ENCODE measurements at places on chromosomes 6 and 20.

DNA sequence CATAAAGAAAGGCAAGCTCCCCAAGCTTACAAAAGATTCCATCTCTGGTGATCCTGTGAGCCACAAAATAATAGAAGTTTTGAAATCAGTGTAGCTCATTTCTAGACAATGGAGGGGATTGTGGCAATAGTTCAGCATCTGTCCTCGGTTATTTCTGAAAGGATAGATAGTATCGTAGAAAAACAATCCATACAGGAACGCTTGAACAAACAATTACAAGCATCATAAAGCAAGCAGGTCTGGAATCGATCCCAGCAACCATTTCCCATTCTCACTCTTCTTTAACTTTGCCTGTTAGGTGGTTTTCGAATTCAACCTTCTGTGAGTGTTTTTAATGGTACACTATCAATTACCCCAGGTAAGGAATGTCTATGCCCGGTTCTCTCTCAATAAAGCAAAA, 931.1 kb downstream of the KIF16B start:
- DNase-seq, result no peak

- no peak for DNase-seq
Measured at GRCh38 chr6:61711849-61712248, 574.2 kb downstream of the KHDRBS2 start.

DNA sequence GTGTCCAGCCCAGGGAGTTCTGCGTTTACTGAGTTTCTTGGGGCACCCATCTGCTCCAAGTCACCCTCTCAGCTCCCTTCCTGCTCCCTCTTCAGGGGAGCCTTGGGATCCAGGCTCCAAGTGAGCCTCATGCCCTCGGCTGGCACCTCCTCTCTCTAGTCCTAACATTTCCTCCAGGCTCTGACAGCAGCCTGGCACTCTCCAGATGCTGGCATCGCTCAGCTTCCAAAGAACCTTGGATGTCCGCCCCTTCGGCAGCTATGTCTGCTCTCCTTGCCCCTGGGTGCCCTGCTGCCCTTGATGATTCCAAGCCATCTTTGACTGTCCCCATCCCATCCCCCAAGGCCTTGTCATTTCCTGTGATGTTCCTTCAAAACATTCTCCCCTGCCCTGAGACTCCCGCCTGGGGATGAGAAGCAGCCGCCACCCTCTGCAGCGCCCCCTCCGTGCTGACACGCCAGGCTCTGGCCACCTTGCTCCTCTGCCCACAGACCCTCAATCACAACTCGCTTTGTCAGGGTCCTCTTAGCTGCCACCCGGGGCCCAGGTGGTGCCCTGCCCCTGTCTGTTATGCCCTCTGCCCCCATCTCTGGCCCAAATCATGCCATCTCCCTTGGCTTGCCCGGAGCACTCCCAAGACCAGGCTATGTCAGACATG, 6.6 kb upstream of the GFRA4 start:
- DNase-seq, result no peak

DNA sequence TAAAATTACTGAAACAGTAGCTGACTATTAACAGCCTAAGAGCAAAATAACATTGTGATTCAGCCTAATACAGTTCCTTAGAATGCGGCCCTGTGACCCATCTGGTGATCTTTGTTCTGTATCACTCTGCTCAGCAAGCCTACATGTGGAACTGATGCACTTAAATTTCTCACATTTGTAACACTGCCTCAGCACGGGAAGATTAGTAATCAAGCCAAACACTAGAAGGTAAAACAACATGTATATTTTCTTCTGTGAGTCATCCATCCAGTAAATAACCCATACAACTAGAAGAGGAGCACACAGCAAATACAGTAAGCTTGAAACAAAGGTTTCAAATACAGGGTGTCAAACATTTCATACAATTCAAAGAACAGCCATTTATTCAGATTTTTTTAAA, 189.7 kb upstream of the NOX3 start:
- no peak for DNase-seq

DNA sequence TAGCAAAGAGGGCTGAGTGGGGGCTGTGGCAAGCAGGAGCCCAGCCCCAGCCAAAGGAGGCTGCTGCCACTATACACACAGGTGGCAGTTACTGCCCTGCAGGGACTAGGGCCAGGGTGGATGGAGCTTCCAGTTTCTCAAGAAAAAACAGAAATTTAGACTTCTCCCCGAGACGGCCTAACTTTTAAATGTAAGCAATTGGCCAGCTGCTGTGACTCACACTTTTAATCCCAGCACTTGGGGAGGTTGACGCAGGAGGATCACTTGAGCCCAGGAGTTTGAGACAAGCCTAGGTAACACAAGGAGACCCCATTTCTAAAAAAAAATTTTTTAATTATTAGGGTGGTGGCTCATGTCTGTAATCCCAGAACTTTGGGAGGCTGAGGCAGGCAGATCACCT, 98.2 kb upstream of the NFATC2 start:
- DNase-seq, result no peak

DNA sequence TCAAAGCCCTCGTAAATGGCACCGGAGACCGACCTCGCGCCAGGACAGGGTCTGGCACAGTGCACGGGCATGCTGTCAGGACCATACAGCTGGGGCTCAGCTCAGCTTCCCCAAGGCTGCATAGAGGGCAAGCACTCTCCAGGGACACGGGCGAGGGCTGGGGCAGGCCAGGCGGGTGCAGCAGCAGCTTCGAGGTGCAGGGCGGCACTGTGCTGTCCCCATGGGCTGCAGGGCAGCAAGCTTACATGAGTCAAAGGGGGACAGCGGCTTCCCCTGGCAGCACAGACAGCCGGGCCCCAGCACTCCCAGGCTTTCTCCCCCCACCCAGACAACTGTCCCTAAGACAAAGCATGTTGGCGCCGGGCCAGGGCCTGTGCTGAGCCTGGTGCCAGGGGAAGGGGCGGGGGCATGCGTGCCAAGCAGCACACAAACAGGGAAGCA, 25.7 kb downstream of the PSMG4 start:
- DNase-seq, result peak; percentile 86

- DNase-seq, result no peak
Measured at GRCh38 chr20:21315138-21315537, 12.0 kb downstream of the XRN2 start.
